ENCODE measurements at places on chromosomes 3 and 15. TPM values are rescaled to one million over a fixed set of nuclear protein-coding genes. Genes with fewer than 3 reads are reported as not detected.

PDZRN3 gene
- 0.19 TPM for total RNA-seq

MYO5A gene
- total RNA-seq, result 34.6 TPM

DNA sequence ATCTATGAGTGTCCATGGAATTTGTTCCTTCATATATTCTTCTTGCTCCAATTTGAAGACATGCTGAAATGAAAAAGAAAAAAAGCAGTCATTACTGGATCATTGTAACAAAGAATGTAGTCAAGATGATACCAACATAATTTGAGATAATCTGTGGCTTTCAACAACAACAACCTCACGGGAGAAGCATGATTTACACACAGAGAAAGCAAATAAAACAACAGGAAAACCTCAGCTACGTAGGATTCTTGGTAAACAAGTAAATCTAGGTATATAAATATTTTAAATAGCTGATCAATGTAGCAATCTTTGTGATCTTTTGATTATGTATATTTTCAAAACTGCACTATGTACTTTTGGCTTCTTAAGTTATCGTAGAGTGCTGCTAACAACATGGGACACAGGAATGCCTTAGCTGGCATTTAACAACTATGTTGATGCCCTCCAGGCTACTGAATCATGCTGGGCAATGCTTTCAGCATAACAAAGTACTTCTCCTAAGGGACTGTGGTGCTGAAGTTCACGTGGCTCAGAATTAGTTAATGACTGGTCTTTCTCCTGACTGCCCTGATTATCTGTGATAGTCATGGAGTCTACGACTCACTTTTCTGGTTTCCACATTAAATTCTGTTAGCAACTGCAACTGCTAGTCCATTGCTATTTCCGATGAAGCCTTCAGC, 96.5 kb upstream of the MYO5C start:
- no peak for DNase-seq
- H3K27me3 ChIP-seq, result no peaks in the 10 kb centered on the region
- H3K4me3 ChIP-seq, result no peak overlapping the region
- peaks cover 7% of the 10 kb centered on the region for H3K4me1 ChIP-seq

CRYGS gene
- total RNA-seq, result 1.7 TPM

- H3K27ac ChIP-seq, result no peak overlapping the region
- no peaks in the 10 kb centered on the region for H3K4me1 ChIP-seq
- peaks cover 4% of the 10 kb centered on the region for H3K36me3 ChIP-seq
- no peak overlapping the region for H3K4me3 ChIP-seq
Measured at GRCh38 chr15:77034695-77035489, 36.0 kb downstream of the TSPAN3 start.

GRCh38 chr3:84943379-84943778, 15.4 kb upstream of the CADM2 start:
- no peaks in the 10 kb centered on the region for H3K36me3 ChIP-seq
- no peaks in the 10 kb centered on the region for H3K4me1 ChIP-seq
- H3K27ac ChIP-seq, result no peak overlapping the region
- no peaks in the 10 kb centered on the region for H3K27me3 ChIP-seq
- no peak overlapping the region for H3K4me3 ChIP-seq

GRCh38 chr3:111081008-111081545, 9.5 kb downstream of the NECTIN3 start:
- H3K27me3 ChIP-seq, result no peaks in the 10 kb centered on the region
- H3K27ac ChIP-seq, result no peak overlapping the region
- H3K4me3 ChIP-seq, result no peak overlapping the region
- H3K4me1 ChIP-seq, result no peaks in the 10 kb centered on the region

SLC27A2 gene
- total RNA-seq, result 0.38 TPM

CCRL2 gene
- total RNA-seq, result 2.1 TPM

GRCh38 chr3:73908218-73908617, 283.5 kb upstream of the PDZRN3 start:
- H3K4me1 ChIP-seq, result no peaks in the 10 kb centered on the region
- DNase-seq, result no peak
- H3K36me3 ChIP-seq, result no peaks in the 10 kb centered on the region
- no peak overlapping the region for H3K27ac ChIP-seq

- no peak overlapping the region for H3K4me3 ChIP-seq
- H3K4me1 ChIP-seq, result no peaks in the 10 kb centered on the region
- DNase-seq, result no peak
- H3K27me3 ChIP-seq, result no peaks in the 10 kb centered on the region
Measured at GRCh38 chr15:69812861-69813261, 284.9 kb downstream of the TLE3 start.

DNA sequence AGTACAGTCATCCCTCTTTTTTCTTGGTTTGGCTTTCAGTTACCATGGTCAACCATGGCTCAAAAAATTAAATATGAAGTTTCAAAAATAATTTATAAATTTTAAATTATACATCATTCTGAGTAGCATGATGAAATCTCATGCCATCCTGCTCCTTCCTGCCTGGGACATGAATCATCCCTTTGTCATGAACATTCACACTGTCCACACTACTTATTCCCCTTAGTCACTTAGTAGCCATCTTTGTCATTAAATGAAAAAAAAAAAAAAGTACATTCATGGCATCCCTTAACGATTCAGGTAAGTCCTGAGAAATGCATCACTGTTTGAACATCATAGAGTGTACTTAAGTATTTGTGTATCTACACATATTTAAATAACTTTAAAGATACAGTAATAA, 1046.3 kb downstream of the ROBO2 start:
- no peaks in the 10 kb centered on the region for H3K27me3 ChIP-seq
- DNase-seq, result no peak
- no peak overlapping the region for H3K4me3 ChIP-seq
- H3K36me3 ChIP-seq, result no peaks in the 10 kb centered on the region
- no peak overlapping the region for H3K27ac ChIP-seq

RETNLB gene
- not detected for total RNA-seq

PLA2G4E gene
- 0.05 TPM for total RNA-seq

DNA sequence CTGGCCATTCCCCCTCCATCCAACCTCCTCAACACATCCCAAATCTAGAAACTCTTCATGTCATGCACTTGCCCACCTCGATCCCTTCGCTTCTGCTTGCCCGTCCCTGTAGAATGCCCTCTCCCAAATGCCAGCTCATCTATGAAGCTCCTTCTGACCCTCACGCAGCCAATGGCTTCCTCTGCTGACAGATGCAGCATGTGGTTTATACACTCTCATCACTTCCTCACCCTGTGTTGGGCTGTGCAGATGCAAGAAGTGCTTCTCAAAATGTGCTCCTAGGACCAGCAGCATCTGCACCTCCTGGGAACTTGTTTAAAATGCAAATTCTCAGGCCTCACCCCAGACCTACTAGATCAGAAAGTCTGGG, 51.7 kb downstream of the SEMA5B start:
- H3K4me1 ChIP-seq, result 0 out of 2 replicates have a peak, but pooled peaks cover 3% of the 10 kb centered on the region
- H3K36me3 ChIP-seq, result no peaks in the 10 kb centered on the region
- no peak for DNase-seq
- no peak overlapping the region for H3K4me3 ChIP-seq
- H3K27ac ChIP-seq, result no peak overlapping the region

FGD5 gene
- 0.11 TPM for total RNA-seq

SUCLG2 gene
- 39.7 TPM for total RNA-seq

CHRD gene
- 0.32 TPM for total RNA-seq

Measured in GM12878 (cell line).